ENCODE measurements at places on chromosomes 11 and 22. TPM values are rescaled to one million over a fixed set of nuclear protein-coding genes. Genes with fewer than 3 reads are reported as not detected.

Gene TRIM77
- not detected for total RNA-seq

DNA sequence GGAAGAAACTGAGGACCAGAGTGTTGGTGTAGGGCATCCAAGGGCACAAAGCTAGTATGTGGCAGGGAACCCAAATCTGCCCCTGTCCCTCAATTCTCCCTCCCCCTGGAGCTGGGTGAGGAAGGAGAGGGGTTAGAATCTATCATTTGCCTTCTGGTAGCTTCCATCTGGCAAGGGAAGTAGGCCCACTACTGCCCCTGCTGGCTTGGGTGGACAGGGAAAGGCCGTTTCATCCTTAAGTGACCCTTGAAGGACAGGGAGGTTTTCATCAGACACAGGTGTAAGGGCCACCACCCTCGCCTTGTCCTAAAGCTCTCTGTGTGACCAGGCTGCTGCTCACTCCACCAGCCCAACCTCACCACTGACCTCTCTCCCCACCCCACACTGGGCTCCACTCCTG is 22.1 kb downstream of the NECTIN1 start:
- no peak overlapping the region for H3K27ac ChIP-seq
- no peak overlapping the region for H3K4me3 ChIP-seq
- no peaks in the 10 kb centered on the region for H3K27me3 ChIP-seq
- no peak for DNase-seq
- H3K36me3 ChIP-seq = peaks cover 2% of the 10 kb centered on the region

GRCh38 chr11:12824281-12825041 is 150.2 kb downstream of the TEAD1 start:
- no peak overlapping the region for H3K4me3 ChIP-seq
- no peak overlapping the region for H3K27ac ChIP-seq
- H3K4me1 ChIP-seq = peaks cover 17% of the 10 kb centered on the region
- no peak for DNase-seq
- no peaks in the 10 kb centered on the region for H3K36me3 ChIP-seq
- no peaks in the 10 kb centered on the region for H3K27me3 ChIP-seq

- DNase-seq = peak; percentile 37
- peaks cover 27% of the 10 kb centered on the region for H3K4me1 ChIP-seq
- H3K27me3 ChIP-seq = no peaks in the 10 kb centered on the region
- H3K36me3 ChIP-seq = no peaks in the 10 kb centered on the region
- H3K27ac ChIP-seq = no peak overlapping the region
Observed at GRCh38 chr22:30044369-30044768, 35.9 kb upstream of the HORMAD2 start.

GRCh38 chr22:30232716-30233218 is 13.8 kb downstream of the LIF start:
- no peaks in the 10 kb centered on the region for H3K36me3 ChIP-seq
- DNase-seq = no peak
- H3K4me3 ChIP-seq = no peak overlapping the region
- H3K27me3 ChIP-seq = no peaks in the 10 kb centered on the region

DNA sequence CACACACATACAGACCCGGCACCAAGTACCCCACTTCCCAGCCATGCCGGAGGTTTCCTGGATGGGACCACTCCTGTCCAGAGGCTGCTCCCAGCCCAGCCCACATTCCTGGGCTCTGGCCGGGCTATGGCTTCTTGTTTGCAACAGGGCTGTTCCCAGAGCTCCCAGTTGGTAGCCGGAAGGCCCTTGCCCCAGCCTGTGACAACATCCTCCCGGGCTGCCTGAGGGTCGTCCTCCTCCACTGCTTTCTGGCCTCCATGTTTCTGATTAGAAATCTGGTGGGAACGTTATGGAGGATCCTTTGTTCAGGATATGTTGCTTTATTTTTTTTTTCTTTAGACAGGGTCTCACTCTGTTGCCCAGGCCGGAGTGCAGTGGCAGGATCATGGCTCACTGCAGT is 952 bp upstream of the CYP2D6 start:
- H3K27me3 ChIP-seq = no peaks in the 10 kb centered on the region
- no peak overlapping the region for H3K4me3 ChIP-seq
- peaks cover 5% of the 10 kb centered on the region for H3K4me1 ChIP-seq
- H3K36me3 ChIP-seq = no peaks in the 10 kb centered on the region
- DNase-seq = no peak
- no peak overlapping the region for H3K27ac ChIP-seq

- H3K4me3 ChIP-seq = no peak overlapping the region
- DNase-seq = no peak
- peaks cover 7% of the 10 kb centered on the region for H3K4me1 ChIP-seq
- H3K36me3 ChIP-seq = no peaks in the 10 kb centered on the region
Observed at GRCh38 chr22:41772645-41773044, 27.8 kb upstream of the CCDC134 start.
